ENCODE measurements at places on chromosomes 11 and 22. TPM values are rescaled to one million over a fixed set of nuclear protein-coding genes. Genes with fewer than 3 reads are reported as not detected.

DNA sequence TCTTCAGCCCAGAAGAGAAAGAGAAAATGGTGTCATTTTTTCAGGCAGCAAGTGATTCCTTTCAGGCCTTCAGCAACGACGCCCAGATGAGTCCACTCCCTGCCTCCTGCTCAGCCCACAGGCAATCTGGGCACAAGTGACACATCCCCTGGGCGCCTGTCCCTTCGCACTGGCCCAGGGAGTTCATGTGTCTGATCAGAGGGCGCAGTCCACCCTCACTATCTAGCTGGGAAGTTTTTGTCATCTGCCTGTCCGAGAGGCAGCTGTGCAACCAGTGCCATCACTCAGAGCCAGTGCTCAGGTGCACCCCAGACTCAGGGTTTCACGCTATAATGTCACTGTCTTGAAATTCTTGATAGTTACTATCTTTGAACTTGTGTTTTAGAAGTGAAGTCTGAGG is 1.4 kb upstream of the KCNQ1OT1 start:
- DNase-seq = peak; percentile 66

The OR51E1 gene
- total RNA-seq = 1.0 TPM

GRCh38 chr11:47179655-47179991 is 2.9 kb upstream of the ARFGAP2 start:
- DNase-seq = no peak

The ARHGAP8 gene
- 1.4 TPM for total RNA-seq

The EMID1 gene
- total RNA-seq = 2.4 TPM

- DNase-seq = no peak
These were observed 1.4 kb downstream of the POGLUT3 start for GRCh38 chr11:108496643-108497256.

DNA sequence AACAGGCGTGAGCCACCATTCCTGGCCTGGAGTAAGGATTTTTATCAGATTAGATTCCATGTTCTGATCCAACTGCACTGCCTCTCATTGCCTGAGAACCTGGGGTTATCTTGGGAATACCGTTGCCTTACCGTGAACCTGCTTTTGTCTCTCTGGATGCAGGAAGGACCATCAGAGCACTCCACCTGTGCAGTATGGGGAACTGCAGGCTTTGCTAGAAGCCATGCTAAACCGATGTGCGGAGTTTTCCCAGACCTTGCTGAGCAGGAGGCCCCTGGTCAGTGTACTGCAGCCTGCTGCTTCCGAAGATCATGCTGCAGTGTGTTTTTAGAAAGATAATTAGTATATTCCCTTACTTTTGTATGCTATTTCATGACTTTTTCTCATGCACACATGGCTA is 43.6 kb downstream of the MEI1 start:
- no peak for DNase-seq

The KIRREL3 gene
- total RNA-seq = 0.74 TPM
